ENCODE measurements at places on chromosomes 7 and 10.

GRCh38 chr7:145644426-145645134 is 472.0 kb upstream of the CNTNAP2 start:
- DNase-seq: no peak

DNA sequence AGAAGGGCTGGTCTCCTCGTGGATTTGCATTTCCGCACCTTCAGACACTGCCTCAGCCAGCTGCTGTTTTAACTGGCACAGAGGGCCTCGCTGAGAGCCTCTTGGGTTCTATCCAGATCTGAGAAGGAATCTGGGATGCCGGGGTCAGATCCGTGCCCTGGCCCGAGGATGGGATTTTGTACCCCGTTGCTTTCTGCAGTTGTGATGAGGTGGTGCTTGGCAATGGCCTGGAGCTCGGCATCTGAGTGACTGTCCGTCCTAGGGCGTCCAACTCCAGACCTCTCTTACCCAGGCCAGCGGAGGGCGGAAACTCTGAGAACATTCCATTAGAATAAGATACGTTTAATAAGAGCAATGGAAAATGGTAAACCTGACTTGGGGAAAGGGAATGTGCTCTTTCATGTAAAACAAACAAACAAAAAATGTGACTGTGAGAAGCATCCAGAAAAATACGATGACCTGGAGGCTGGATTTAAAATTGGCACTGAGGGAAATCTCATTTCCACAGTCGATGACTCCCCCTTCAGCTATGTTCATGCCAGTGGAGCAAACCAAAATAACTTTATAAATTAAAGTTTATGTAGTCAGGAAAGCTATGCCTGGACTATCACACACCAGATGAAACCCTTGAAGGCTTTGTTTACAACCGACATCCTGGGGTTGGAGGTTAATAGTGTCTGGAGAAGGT is 39.6 kb downstream of the GRK5 start:
- DNase-seq: peak; percentile 70

DNA sequence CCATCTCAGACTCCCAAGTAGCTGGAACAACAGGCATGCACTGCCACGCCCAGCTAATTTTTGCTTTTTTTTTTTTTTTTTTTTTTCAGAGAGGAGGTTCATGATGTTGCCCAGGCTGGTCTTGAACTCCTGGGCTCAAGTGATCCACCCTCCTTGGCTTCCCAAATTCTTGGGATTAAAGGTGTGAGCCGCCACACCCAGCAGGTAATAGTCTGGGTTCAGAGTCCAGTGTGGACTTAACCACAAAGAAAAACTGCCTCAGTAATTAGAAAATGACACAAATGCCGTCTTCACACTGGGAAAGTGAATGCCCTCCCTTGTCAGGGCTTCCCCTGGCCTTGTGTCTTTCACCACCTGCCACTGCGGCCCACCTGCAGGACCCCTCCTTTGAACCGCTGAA is 101.1 kb downstream of the RAB11FIP2 start:
- no peak for DNase-seq

GRCh38 chr7:55508221-55509011 is 63.9 kb downstream of the VOPP1 start:
- DNase-seq: no peak

DNA sequence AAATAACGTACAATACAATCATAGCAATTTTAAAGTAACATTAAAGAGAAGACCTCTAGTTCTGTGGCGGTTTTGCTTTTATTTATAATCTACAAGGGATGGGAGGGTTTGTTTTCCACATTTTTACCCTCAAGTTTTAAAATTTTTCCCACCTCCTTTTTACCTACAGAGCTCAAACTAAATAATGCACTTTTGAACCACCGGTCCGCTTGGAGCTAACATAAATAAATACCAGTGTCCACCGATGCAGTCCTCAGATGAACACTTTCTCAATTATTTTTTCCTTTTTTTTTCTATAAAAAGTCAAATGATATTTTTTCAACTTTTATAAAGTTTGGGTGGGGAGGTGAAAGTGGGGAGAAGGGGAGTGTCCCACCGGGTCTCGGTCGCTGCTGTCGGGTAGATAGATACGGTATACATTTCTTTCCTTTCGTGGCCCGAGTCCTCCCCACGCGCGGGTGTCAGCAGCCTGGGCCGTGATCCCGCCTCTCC is 3.3 kb downstream of the ZNF503 start:
- DNase-seq: no peak

- DNase-seq: no peak
Measured at GRCh38 chr7:42025635-42026375, 211.2 kb downstream of the GLI3 start.

DNA sequence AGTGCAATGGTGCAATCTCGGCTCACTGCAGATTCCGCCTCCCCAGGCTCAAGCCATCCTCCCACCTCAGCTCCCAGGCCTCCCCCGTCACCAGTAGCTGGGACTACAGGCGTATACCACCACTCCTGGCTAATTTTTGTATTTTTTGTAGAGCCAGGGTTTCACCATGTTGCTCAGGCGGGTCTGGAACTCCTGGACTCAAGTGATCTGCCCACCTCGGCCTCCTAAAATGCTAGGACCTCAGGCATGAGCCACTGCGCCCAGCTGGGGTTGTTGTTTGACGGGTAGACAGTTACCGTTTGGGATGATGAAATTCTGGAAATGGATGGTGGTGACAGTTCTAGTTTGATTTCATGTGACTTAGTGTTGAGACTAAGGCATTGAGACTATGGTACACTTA is 15.3 kb downstream of the CALML3 start:
- no peak for DNase-seq

DNA sequence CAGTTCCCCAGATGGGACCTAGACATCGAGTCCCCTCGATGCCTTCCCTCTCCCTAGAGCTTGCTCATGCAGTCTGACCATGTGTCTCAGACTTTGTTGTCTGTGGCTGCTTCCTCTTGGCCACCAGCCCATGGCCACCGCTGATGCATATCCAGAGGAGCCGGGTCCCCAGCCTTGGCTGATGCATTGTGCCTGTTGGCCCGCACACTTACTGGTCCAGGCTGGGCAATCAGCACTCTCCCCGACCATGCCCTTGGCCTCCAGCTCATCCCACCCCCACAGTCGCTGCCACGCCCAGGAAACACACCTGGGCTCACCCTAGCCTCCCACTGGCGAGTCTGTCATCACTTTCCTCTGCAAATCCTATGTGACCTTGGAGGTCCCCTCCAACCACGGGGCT is 10.1 kb downstream of the NPC1L1 start:
- no peak for DNase-seq

- no peak for DNase-seq
Measured at GRCh38 chr10:119267384-119267783, 60.0 kb downstream of the GRK5 start.

- DNase-seq: peak; percentile 55
Measured at GRCh38 chr10:58436071-58436470, 50.9 kb downstream of the TFAM start.

GRCh38 chr7:30877015-30877769 is 34.5 kb upstream of the AQP1 start:
- DNase-seq: no peak

GRCh38 chr10:58280477-58280876 is 11.5 kb downstream of the CISD1 start:
- peak; percentile 53 for DNase-seq

DNA sequence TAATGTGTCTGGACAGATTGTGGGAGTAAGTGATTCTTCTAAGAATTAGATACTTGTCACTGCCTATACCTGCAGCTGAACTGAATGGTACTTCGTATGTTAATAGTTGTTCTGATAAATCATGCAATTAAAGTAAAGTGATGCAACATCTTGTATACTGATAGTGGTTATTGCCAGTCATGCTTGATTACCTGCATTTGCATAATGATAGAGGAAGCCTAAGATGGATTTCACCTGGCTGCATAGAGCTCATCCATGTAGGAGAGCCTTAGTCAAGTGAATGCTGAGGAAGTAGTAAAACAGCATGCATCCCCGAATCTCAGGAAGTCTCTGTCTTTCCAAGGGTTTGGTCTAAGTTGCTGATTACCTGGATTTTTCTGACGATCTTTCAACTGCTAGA is 64.2 kb upstream of the CAPZA2 start:
- DNase-seq: no peak

DNA sequence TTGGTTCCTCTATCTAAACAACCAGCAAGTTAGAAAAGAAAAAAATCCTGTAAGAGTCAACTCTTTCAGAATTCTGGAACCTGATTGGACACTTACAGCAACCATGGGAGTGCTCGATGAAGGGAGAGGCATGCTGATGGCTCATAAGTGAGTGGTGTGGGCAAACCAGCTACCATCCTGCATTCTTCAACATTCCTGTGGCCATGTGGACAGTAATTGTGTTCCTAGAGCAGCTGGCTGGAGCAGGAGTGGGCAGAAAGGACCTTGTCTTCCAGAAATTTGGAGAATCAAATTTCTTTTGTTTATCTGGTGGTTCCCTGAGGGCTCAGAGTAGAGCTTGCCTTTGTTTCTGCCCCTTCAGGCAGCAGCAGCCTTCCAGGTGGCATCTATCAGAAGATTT is 22.5 kb upstream of the MYL7 start:
- peak; percentile 86 for DNase-seq

- DNase-seq: no peak
Measured at GRCh38 chr7:124702385-124702784, 63.2 kb downstream of the GPR37 start.

- DNase-seq: no peak
Measured at GRCh38 chr10:11165591-11166543, 148.2 kb downstream of the CELF2 start.

- no peak for DNase-seq
Measured at GRCh38 chr7:141039376-141039775, 24.6 kb upstream of the MRPS33 start.

DNA sequence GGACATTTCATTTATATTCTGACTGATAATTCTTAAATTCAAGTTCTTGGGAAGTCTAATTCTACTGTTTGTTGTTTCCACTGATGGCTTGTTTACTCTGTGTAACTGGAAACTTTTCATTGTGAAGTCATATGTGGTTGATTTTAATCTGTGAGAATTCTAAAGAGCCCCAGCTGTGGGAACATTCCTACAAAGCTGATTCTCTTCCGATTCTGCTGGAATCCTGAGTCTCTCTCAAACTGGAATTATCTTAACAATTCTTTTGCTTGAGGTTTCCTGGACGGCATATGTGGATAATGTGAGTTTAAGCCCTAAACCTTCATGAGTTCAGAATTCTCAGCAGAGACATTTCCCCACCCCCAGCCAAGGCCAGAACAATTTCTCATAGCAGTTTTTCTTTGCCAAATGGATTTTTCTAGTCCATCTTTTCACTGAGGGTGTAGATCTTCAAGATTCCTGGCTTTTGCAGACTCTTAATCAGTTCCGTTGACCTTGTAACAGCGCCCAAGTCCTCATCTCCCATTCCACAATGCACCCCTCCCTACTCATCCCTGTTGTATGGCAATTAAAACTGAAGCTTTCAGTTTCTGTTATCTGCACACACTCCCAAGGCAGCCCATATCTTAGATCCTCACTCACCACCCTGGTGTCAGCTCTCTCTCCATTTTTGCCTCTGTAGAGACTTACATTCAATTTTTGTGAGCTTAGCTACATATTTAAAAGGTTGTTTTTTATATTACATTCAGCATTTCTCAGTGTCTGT is 37.6 kb downstream of the GRM8 start:
- DNase-seq: no peak

- DNase-seq: peak; percentile 80
Measured at GRCh38 chr10:77301305-77301730, 336.3 kb downstream of the KCNMA1 start.

- no peak for DNase-seq
Measured at GRCh38 chr10:93844979-93845626, 48.7 kb upstream of the SLC35G1 start.

GRCh38 chr7:5229451-5230264 is 39.6 kb downstream of the WIPI2 start:
- DNase-seq: no peak

DNA sequence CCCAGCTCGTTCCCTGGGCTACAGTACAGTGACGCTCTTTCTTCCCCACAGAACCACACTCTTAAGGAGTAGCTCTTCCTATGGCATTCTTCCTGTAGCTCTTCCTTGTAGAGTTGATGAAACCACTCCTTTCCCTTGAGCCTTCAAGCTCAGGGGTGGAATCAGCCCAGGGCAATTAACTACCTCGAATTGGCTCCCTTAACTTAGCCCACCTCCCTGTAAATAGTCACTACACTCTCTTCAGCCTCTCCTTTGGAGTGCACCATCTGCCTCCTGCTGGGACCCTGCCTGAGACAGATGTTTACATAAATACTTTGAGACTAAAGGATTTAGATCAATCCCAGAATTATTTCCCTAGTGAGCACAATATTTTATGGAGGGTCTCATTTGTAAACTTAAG is 537.8 kb upstream of the AUTS2 start:
- DNase-seq: no peak

GRCh38 chr7:55174856-55175255 is 156.0 kb downstream of the EGFR start:
- DNase-seq: no peak

- DNase-seq: no peak
Measured at GRCh38 chr7:146902266-146902665, 785.7 kb downstream of the CNTNAP2 start.

DNA sequence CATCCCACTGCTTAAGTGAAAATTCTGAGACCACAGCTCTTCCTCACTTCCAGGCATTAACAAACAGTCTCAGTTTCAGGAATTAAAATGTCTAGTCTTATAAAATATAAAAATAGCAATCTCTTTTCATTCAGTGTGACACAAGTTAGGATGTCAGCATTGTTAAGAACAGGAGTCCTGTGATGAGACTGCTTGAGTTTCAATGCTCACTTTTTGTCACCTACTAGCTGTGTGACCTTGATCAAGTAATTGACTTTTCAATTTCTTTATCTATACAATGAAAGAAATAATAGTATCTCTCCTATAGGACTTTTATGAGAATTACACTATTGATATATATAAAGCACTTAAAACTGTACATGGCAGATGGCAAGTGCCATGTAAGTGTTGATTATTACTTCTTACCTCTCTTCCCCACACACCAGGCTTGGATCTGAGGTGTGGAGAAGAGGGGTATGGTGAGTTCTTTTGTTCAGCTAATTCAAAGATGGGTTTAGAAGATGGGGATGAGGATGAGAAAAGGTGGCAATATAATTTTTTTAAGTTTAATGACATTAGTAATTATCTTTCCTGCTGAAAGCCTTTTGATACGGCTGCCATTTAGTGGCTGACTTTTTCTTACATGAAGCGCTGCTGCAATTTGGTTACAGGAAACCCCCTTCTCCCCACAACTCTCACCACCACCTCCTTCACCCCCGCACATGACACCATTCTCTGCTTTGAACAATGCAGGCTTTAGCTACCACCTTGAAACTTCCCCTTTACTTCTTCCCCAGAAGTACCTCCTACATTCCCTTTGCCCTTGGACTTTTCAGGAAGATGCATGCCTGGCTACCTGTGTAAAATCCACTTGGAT is 20.8 kb upstream of the HYAL4 start:
- DNase-seq: no peak

- no peak for DNase-seq
Measured at GRCh38 chr7:2214636-2215035, 18.1 kb downstream of the MAD1L1 start.

- no peak for DNase-seq
Measured at GRCh38 chr7:70446448-70447143, 685.3 kb upstream of the GALNT17 start.

Measured in fibroblast of upper back skin (primary cell).